NCI-H1417 (cell line): ENCODE measurements at places on chromosomes 1 and 21.
A peak's percentile ranks its signal among the peaks of the same experiment; 100 is the strongest.

- DNase-seq, result no peak
Measured at GRCh38 chr1:81170721-81171120, 630.0 kb upstream of the ADGRL2 start.

DNA sequence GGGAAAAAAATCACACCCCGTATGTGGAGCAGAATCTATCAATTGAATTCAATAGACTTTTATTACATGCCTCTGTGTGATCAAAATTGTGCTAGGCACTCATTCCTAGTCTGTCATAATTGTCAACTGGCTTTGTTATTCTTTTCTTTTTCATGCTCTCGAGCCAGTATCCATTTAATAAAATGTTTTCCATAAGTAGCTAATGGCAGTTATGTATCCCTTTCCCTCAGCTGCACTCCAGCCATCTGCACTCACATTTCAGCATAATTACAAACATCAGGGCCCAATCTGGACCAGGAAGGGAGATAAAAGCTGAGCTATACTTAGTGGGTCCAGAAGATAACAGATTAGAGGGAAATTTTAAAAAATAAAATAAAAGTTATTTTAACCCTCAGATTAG lies 15.9 kb downstream of the RGS5 start:
- DNase-seq, result no peak

DNA sequence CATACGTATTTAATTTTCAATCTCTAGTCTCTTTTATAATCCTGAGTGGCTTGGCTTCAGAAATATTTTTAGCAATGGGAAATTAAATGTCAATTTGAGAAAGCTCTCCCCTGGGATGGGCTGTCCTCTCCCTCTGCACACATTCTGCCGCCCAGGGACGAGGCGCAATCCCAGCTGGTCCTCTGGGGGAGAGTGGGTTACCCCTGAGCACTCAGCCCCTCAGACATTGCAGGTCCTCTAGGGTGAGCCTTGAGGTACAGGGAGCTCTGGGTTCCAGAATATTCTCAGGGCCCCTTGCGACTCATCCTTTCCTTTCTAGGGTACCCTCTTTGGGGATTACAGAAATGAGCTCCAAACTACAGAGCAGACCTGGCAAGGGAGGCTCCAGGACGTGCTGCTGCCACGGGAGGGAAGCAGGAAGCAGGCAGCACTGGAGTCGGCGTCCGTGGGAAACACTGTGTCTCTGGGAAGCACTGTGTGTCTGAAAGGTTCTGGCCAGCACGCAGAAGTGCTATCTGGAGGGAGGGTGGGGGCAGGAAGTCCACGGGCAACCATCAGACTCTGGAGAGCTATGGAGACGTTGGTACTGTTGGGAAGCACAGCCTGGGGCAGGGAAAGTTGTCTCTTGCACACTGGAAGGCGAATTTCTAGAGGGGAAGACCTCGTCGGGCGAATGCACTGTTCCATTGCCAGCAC lies 343.3 kb upstream of the VAMP3 start:
- DNase-seq, result no peak

DNA sequence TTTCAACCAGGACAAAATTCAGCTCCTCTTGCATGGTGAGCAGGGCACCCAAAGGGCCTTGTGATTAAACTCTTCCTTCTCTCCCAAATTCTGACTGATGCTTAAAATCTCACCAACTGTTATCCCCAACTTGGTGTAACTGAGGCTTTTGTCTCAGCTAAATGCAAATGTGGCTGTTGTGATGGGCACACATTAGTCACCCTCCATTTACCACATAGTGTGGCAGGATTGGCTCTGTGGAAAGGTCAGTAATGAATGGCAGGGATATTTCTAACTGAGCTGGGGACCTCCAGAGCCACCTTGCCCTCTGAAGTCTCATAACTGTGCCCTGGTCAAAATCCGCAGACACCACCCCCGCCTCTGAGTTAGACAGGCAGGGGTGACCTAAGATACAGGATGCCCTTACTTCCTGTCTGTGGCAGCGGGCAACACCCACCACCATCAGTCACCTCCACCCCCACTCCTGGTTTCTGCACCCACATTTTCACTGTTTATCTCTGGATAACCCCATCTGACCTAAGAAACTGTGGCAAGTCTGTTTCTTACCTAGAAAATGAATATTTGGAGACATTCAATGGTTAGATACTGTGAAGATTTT lies 25.4 kb upstream of the RGS16 start:
- DNase-seq, result no peak

DNA sequence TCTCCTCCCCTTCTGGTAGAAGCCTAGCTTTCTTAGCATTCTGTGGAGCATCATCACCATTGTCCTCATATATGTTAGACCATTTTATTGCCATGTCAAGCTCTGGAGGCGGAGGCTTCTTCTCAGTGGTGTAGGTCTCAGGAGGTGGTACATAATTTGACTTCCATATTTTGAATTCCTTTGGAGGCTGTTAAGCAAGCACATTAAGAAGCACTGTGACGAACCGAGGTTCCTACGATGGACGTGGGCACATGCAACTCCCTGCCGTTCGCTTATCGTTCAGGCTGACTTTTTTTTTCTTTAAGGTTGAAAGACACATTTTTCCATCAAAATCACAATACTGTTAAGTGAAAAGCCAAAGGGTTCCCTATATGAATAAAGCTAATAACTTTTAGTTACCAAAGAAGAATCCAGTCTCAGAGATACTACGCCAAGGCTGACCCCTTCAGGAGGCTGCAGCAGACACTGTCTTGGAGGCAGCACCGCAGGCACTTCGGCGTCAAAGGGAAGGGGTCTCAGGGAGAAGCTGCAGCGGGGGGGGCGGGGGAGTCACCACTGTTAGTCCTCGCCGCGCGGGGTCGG lies 835 bp downstream of the C1orf52 start:
- DNase-seq, result no peak

GRCh38 chr1:167152192-167152876 lies 58.5 kb downstream of the STYXL2 start:
- no peak for DNase-seq

GRCh38 chr1:166391279-166392066 lies 224.7 kb upstream of the FAM78B start:
- no peak for DNase-seq

GRCh38 chr1:99600782-99601181 lies 45.1 kb upstream of the PALMD start:
- DNase-seq, result no peak

- DNase-seq, result no peak
Measured at GRCh38 chr1:240765732-240766363, 153.9 kb upstream of the GREM2 start.

- no peak for DNase-seq
Measured at GRCh38 chr1:14390816-14391215, 207.7 kb upstream of the KAZN start.

DNA sequence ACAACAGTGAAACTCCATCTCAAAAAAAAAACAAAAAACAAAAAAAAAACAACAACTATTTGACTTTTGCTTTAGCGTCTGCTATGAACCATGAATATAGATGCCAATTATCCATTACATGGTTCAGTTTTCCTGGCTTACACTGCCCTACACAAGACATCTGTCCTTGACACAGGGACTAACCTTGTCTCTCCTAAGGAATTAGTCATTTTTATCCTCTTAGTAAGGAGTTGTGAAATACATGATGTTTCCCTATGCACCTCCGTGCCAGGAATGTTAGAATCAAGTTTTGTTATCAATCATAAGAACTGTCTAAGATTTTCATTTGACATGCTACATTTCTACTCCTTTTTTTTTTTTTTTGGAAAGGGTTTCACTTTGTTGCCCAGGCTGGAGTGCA lies 241.8 kb downstream of the KIF26B start:
- no peak for DNase-seq

DNA sequence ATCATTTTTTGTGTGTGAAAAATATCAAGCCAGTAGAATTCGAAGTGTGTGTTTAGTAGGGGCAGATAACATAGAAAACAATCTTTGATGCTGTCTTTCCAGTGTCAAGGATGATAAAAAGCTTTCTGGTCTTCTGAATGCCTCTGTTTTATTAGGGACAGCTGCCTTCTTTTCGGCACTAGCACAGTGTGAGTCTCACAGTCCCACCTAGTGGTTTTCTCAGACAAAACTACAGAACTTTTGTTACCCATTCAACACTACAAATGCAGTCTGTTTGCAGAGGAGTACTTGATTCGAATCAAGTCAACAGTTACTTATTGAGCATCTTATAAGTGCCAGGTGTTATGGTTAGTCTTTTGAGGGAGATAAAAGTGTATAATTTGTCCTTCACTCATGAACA lies 30.6 kb upstream of the MCOLN3 start:
- no peak for DNase-seq

GRCh38 chr1:59690171-59690930 lies 124.4 kb upstream of the HOOK1 start:
- DNase-seq, result no peak

DNA sequence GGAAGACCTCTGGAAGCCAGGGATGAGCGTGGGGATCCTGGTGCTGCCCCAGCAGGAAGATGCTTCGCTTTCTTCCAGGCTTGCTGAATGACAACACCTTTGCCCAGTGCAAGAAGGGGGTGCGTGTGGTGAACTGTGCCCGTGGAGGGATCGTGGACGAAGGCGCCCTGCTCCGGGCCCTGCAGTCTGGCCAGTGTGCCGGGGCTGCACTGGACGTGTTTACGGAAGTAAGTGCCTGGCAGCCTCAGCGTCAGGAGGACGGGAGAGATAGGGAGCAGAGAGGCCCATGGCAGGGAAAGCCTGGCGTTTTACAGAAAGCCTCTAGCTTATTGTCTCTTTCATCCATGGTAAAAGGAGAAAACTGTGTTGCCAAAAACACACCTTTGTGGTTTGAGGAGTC lies 23.5 kb downstream of the PHGDH start:
- no peak for DNase-seq

- DNase-seq, result peak; percentile 12
Measured at GRCh38 chr1:44507490-44508396, 102.7 kb downstream of the RNF220 start.

DNA sequence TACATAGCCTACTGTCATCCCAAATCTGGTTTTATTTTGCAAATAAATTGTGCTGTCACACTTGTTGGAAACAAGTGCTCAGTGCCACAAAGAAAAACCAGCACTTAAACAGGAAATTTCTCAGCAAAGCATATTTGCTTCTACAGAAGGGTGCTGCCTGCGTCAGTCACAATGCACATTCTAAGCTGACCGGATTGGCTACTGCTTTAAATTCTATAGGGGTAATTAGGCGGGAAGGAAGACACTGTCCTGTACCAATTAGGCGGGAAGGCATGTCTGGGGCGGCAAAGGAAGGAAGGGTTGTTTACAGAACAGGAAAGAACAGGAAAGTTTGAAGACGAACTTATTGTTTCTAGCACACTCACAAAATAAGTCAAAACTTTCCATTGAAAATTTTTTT lies 2.8 kb downstream of the IFI16 start:
- DNase-seq, result no peak

- no peak for DNase-seq
Measured at GRCh38 chr1:179095377-179095776, 13.5 kb downstream of the TOR3A start.

DNA sequence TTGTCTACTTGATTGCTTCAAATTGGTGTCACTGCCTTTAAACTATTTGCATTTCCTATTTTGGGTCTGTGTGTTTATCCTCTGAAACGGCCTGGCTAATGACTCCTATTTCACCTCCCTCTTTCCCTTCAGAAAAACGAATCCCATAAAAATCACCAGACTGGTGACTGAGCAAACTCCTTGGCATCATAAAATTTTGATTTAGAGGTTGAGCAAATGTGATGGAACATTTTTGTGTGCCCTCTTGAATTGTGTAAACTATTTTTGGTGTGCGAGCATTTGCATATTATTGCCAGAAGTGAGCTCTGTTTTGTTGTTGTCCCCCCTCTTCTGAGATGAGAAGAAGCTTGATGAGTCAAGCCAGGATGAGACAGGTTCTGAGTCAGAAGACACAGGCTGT lies 316.1 kb downstream of the AJAP1 start:
- DNase-seq, result no peak

- DNase-seq, result no peak
Measured at GRCh38 chr1:27132624-27133023, 22.3 kb downstream of the SLC9A1 start.

DNA sequence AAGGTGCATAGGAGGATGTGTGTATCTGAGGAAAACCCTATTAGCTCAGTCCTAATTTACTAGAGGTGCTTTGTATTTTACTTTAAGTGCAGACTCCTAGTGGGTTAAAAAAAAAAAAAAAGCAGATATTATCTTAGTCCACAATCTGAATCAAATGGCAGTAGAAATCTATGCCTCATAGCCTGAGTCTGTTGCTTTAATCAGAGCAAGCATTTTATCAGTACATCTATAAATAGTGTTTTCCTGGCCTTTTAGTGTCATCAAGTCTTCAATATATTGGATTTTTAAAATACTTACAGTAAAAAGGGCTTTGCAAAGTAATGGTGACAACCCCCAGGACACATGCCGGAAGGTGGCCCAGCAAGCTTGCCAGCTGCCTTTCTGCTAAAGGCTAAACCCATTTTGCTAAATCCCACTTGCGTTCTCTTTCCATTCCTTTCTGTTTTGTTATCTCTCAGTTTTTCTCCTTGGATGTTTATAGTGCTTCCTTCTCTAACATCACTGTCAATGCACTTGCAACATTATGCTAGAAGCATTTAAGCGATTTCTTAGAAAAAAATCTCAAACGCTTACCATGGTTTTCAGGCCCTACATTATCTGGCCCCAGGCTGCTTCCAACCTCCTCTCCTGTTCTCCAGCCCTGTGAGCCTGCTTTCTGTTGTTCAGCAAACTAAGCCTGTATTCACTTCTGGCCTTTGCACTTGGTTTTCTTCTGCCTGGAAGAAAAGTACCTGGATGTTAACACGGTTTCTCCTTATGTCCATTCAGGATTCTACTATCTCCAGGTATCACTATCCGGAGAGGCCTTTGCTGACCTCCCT lies 206.3 kb downstream of the PDE4B start:
- no peak for DNase-seq

- DNase-seq, result peak; percentile 32
Measured at GRCh38 chr1:22139817-22140216, 3.1 kb downstream of the WNT4 start.

- DNase-seq, result no peak
Measured at GRCh38 chr1:119330466-119331189, 38.0 kb upstream of the HAO2 start.

- DNase-seq, result peak; percentile 89
Measured at GRCh38 chr21:34590520-34590919, 24.4 kb downstream of the RCAN1 start.

DNA sequence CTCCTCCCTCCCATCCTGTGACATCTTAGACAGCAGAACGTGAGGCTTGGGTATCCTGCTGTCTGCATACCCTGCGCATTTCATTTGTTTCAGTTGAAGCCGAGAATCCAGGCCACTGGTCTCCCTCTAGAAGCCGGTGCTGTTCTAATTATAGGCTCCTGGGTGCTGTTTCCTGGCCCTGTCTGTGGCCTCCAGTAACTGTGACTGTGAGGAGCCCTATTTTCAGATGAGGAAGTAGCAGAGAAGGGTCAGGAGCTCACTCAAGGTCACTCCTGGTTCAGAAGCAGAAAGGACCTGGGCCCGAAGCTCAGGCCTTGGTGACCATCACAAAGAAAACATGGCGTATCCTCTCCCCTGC lies 24.0 kb downstream of the COQ8A start:
- no peak for DNase-seq

GRCh38 chr1:210262167-210262896 lies 29.7 kb downstream of the SERTAD4 start:
- no peak for DNase-seq
